ENCODE measurements at places on chromosomes 4 and X.

GRCh38 chr4:139609647-139610046 lies 53.6 kb upstream of the SETD7 start:
- no peak for DNase-seq

GRCh38 chr4:128513664-128514484 lies 226.3 kb upstream of the PGRMC2 start:
- no peak for DNase-seq

DNA sequence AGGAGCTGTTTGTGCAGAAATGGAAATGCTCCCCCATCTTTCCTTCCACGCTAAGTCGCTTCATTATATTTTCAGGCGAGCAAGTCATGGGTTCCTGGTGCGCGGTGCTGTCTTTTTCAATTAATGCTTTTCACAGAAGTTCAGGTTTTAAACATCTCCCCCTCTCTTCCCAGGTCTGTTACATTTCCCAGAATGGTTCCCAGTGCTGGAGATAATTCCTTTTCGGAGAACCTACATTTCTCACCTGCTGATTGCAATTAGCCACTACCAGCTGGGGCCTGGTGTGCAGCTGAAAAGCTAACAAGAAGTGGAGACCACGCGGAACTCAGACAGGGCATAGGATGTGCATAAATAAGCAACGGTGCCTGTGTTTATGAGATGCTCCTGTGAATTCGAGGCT lies 217.8 kb downstream of the MID1IP1 start:
- DNase-seq, result no peak

DNA sequence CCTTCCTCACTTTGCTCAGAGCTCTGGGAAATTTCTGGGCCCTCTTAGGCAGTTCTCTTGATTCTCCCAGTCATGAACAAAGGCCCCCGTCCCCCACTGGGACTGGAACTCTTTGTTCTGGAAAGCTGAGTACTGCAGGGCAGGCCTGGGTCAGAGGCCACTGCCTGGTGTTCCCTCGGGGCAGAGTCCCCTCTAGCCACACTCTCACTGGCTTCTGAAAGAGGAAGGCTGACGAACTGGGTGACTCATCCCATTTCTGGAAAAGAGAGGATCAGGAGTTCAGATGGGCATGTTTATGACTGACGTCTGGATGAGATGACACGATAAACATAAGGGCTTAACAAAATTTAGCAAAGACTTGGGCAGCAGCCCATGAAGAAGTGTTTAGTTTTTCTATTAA lies 47.7 kb downstream of the DDX3X start:
- no peak for DNase-seq

GRCh38 chr4:113232194-113232593 lies 182.7 kb downstream of the ANK2 start:
- DNase-seq, result no peak

- no peak for DNase-seq
These were observed 83.3 kb upstream of the HELT start for GRCh38 chr4:184934961-184935360.

GRCh38 chr4:26613237-26613636 lies 29.4 kb downstream of the TBC1D19 start:
- no peak for DNase-seq

GRCh38 chr4:113837397-113837796 lies 75.9 kb upstream of the CAMK2D start:
- DNase-seq, result no peak

DNA sequence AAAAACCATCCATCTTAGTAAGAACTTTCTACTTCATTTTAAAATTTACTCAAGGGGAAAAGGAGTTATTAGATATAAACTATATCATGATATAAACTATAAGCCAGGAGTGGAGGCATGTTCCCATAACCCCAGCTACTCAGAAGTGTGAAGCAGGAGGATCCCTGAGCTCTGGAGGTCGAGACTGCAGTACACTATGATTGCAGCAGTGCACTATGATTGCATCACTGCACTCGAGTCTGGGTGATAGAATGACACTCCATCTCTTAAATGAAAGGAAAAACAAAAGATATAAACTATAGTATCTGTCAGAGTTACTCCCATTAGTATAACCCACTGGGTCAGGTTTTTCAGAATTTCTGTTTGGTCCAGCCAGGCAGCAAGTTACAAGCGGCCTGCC lies 47.6 kb downstream of the RPS3A start:
- no peak for DNase-seq

DNA sequence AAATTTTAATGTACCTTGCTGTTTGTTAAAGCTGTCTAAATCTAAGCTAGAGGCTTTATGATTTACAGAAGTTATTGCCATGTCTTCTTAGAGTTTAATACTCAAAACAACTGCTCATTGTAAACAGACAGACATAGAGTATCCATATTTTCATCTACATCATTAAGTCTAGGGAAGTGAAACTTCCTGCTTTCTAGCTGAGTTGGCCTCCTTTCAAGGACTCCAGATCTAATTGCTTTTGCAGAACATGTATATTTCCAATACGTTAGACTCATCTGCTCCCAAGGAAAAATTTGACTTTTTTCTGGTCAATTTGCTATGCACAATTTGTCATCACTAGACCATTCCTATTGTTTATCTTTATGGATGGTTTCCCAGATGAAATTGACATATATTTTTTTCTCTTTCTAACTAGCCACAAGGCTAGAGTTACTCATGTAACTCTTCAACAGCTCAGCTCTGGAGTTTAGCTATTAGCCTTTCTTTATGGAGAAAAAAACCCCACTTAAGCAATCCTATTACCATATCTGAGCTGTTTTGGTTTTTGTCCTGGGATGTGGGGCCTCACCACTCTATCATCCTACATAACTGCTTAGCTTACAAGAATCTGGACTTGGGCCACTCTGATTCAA lies 122.9 kb downstream of the PPA2 start:
- no peak for DNase-seq

DNA sequence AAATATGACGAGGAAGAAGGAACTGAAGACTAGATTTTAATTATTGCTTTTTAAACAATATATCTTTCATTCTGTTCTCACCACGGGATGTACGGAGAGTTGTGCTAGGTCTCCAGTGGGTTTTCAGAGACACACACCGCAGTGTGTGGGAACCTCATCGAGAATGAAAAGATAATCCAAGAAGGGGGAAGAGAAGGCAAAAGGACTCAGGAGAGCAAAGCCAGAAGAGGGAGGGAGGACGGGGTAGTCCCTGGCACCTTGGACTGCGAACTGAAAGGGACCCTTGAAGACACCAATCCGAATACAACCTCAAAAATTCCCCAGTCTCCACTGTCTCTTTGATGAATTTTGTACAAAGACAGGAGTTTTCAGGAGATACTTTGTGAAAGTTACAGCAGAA lies 932 bp upstream of the LEF1 start:
- DNase-seq, result no peak

- no peak for DNase-seq
These were observed 1.0 kb downstream of the ACSL1 start for GRCh38 chr4:184824776-184825084.

DNA sequence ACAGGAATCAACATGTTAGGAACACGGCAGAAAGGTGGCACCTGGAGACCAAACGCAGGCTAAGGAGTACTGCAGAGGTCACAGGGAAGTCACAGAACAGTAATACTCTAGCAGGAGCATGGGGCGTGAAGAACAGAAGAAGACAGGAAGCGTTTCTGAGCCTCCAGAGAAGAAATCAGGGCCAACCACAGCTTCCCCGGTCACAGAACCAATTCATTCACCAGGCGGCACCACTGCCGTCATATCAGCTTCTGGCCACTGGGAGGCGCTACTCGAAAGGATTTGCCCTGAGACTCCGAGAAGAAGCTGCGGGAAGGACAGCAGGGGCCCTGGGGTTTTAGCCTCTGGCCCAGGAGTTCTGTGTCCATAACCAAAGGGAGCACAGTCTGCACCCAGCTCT lies 78.0 kb upstream of the DRD5 start:
- DNase-seq, result peak; percentile 87

- DNase-seq, result no peak
These were observed 3.4 kb upstream of the USP53 start for GRCh38 chr4:119209077-119209476.

GRCh38 chr4:26076000-26076587 lies 162.1 kb downstream of the SMIM20 start:
- DNase-seq, result no peak

- DNase-seq, result no peak
These were observed 90.9 kb downstream of the EFNB1 start for GRCh38 chrX:68919707-68920106.

GRCh38 chrX:148723551-148723950 lies 223.1 kb downstream of the AFF2 start:
- DNase-seq, result no peak

DNA sequence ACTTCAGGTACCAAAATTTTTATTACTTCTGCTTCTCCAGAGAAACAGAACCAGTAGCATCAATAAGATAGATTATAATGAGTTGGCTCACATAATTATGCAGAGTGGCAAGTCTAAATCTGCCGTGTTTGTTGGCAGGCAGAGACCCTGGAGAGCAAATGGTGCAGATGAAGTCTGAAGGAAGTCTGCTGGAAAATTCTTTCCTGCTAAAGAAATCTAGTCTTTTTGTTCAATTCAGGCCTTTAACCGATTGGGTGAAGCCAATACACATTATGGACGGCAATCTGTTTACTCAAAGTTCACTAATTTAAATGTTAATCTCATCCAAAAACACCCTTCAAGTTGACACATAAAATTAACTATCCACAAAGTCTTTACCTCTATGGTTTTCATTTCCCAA lies 156.0 kb downstream of the TBX22 start:
- no peak for DNase-seq

- no peak for DNase-seq
These were observed 22.8 kb upstream of the ANKRD17 start for GRCh38 chr4:73281396-73281795.

GRCh38 chrX:103233263-103233662 lies 18.4 kb downstream of the BEX4 start:
- no peak for DNase-seq

DNA sequence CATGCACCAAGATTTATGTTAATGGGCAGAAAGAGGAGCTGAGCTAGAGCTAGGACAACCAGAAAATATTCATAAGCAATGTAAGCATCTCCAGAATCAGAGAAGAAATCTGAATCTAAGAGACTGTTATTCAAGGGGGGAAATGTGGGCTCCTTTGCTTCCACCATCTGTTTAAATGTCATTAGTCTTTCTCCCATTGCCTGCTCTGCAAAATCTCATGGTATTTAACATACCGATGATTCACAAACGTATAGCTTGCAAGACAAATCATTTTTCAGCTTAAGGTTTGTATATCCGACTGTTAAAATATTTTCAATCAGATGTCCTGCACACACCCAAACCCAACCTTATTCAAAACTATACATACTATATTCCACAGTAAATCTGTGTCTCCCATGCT lies 133.4 kb upstream of the TACR3 start:
- DNase-seq, result no peak

GRCh38 chrX:96715481-96715880 lies 30.8 kb downstream of the DIAPH2 start:
- DNase-seq, result no peak

DNA sequence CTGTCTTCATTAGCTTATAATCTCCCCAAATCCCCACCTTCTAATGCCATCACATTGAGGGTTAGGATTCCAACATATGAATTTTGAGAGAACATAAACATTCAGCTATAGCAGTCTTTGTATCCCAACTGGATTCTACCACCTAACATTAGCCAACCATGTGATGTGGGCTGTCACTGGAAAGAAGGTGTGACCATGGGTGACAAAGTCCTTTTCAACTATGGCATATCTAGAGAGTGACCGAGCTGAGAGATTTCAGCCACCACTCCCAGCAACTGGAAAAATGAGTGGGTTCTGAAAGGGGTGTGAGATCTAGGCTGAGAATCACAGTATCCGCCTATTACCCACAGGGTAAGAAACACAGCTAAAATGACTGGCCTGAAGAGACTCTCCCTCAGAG lies 22.1 kb downstream of the GABRB1 start:
- no peak for DNase-seq

DNA sequence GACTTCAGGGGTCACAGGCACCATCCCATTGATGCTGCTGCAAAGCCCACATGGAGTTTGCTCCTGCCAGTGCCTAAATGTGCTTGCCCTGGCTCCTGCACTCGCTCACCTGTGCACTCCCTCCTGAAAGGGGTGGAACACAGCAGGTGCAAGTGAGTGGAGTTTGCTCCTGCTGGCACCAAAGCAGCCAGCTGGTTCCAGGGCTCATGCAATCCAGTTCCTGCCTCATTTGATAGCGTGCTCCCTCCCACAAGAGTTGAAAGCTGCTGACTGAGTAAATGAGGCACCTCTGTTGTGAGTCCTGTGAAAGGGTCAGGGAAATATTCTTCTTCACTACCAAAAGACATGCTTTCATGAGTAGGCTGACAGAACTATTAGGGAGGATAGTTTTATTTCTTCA lies 30.5 kb downstream of the CXCL8 start:
- peak; percentile 40 for DNase-seq

GRCh38 chr4:38365261-38365660 lies 298.7 kb upstream of the KLF3 start:
- DNase-seq, result no peak

- DNase-seq, result peak; percentile 34
These were observed 91.9 kb downstream of the TSPAN5 start for GRCh38 chr4:98566361-98567008.

GRCh38 chr4:175703956-175704600 lies 108.0 kb downstream of the GPM6A start:
- DNase-seq, result no peak

- no peak for DNase-seq
These were observed 63.0 kb downstream of the ARHGAP10 start for GRCh38 chr4:147794787-147795413.

GRCh38 chr4:609400-610050 lies 15.8 kb upstream of the PDE6B start:
- no peak for DNase-seq

DNA sequence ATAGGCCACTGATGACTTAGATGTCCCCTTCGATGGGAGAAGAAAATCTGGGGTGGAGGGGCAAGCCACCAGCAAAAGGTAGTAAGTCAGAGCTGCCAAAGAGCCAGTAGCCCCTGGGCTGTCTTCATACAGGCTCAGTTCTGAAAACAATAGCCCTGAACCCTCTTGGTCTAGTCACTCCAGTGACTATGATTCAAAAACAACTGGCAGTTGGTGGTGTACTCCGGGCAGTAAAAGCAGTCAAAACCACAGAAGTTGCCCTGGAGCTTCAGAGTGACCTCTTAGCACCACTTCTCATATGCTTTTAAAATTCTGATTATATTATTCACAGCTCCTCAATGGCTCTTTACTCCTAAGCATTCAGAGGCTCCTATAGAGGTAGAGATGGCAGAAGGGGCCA lies 164.3 kb upstream of the MAMLD1 start:
- DNase-seq, result no peak

- no peak for DNase-seq
These were observed 225.4 kb downstream of the PCDH7 start for GRCh38 chr4:30945586-30945985.

DNA sequence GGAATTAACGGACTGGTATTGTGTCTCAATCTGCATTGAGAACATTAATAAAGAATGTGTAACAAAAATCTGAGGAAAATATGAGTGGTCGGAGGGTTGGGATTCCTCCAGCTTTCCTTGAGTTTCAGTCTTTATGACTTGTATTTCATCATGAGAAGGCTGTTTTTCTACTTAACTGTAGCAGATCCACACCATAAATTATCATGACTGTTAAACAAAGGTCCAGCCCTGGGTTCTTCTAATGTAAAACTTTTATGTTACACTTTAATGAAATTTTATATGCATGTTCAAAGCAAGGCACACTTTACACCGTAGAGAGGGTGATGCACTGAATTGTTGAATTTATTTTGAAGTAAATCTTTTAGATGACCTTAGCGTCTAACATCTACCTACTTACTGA lies 7.0 kb downstream of the AFF2 start:
- DNase-seq, result no peak

GRCh38 chr4:8058031-8058479 lies 100.6 kb downstream of the ABLIM2 start:
- no peak for DNase-seq

GRCh38 chrX:53642337-53642736 lies 44.2 kb downstream of the HUWE1 start:
- DNase-seq, result no peak
